ENCODE measurements at places on chromosomes 11 and 22.

- peak; percentile 64 for DNase-seq
Measured at GRCh38 chr11:76005756-76006155, 190.7 kb downstream of the UVRAG start.

DNA sequence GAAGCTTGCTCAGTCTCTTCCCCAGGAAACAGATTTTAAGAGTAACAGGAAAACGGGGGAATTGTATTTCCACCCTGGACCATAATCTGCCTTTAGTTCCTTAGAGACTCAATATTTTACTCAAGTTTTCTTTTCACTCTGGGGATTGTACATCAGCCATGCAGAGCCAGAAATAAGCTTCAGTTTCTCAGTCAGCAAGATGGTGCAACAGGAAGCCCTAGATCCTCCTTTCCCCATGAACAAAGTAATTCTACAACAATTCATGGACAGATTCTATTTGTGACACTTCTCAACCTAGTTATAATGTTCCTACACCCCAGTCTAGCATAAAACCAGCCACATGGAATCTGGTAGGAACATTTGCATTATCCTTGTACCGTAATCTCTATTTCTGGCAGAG lies 24.7 kb downstream of the OR8B2 start:
- no peak for DNase-seq

- no peak for DNase-seq
Measured at GRCh38 chr11:111124724-111125123, 120.8 kb upstream of the POU2AF2 start.

GRCh38 chr11:37442576-37442975 lies 844.5 kb upstream of the RAG2 start:
- peak; percentile 68 for DNase-seq

DNA sequence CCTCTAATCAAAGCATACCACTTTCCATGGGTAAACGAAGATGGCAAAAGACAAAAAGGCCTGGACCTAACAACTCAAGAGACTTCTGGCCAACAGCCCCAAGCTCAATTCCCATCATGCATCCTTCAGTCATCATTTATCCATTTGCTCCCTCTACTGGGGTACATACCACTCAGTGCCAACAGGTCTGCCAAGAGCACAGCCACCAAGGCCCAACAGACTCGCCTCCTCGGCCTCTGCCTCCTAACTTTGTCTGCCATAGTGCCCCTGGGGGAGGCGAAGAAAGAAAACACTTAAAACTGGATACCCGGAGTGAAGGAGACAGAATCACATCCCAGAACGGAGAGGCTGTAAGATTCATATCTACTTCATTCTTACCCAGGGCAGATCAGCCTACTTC lies 1.1 kb downstream of the HYOU1 start:
- peak; percentile 25 for DNase-seq

All from fibroblast of skin of abdomen (primary cell).